Neural progenitor cell (in vitro differentiated cells): ENCODE measurements at places on chromosomes 3 and 15. TPM values are rescaled to one million over a fixed set of nuclear protein-coding genes. Genes with fewer than 3 reads are reported as not detected.

The NR1I2 gene
- 0.22 and 0.69 TPM in 2 replicates for total RNA-seq

The CDHR4 gene
- total RNA-seq = 0.12 TPM in 1 of 2 replicates, not detected in the other

- H3K27ac ChIP-seq = no peak overlapping the region
- H3K27me3 ChIP-seq = no peaks in the 10 kb centered on the region
- H3K36me3 ChIP-seq = no peaks in the 10 kb centered on the region
- no peak overlapping the region for H3K4me3 ChIP-seq
- no peaks in the 10 kb centered on the region for H3K4me1 ChIP-seq
These were observed 1141.0 kb downstream of the IGSF11 start for GRCh38 chr3:117893638-117894037.

DNA sequence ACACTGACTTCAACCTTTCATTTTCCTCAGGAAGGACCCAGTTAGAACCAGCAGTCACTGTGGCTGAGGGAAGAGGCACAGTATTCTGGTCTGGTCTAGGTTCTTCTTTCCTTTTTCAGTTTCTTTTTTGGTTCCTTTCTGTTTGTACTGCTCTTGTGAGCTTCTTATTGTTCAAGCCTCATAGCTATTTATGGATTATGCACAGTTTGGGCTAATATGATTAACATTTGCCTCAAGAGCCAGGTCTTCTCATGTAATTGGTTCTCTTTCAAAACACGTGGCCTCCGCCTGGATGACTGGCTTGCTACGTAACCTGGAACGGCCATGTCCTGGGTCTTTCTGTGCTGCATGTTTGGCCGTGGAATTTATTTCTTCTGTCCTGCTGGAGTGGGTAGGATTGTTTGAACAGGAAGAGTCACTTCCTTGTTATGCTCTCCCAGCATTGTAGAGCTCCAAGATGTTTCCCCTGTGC, 43.3 kb downstream of the RBMS3 start:
- H3K4me1 ChIP-seq = no peaks in the 10 kb centered on the region
- no peak overlapping the region for H3K4me3 ChIP-seq
- no peak for DNase-seq
- H3K27me3 ChIP-seq = no peaks in the 10 kb centered on the region
- no peak overlapping the region for H3K27ac ChIP-seq

- no peak overlapping the region for H3K4me3 ChIP-seq
- H3K36me3 ChIP-seq = no peaks in the 10 kb centered on the region
- H3K4me1 ChIP-seq = peaks cover 14% of the 10 kb centered on the region
- H3K27me3 ChIP-seq = no peaks in the 10 kb centered on the region
- DNase-seq = no peak
These were observed 136.1 kb upstream of the TOPAZ1 start for GRCh38 chr3:44105571-44105970.
